Activated T-cell treated with anti-CD3 and anti-CD28 coated beads for 4 hours (primary cell): ENCODE measurements at places on chromosomes 7 and 10.

DNA sequence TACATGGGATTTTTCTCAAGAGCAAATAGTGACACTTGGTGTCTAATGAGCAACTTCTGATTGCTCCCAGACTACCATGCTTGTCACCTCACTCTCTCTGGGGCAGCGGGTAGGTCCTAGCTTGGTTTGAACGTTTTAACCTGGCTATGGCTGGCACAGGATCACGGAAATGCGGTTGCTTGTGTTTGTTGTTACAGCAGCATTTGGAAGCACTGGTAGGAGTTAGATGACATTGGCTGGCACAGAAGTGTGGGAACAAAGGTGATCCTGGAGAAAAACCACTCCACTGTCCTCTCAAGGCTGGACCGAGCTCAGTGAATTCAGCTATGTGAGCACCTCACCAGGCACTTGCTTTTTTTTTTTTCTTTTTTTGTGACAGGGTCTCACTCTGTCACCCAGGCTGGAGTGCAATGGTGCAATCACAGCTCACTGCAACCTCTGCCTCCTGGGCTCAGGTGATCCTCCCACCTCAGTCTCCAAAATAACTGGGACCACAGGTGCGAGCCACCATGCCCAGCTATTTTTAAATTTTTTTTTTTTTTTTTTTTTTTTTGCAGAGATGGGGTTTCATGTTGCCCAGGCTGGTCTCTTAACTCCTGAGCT is 3.5 kb upstream of the PFKFB3 start:
- no peak for DNase-seq

DNA sequence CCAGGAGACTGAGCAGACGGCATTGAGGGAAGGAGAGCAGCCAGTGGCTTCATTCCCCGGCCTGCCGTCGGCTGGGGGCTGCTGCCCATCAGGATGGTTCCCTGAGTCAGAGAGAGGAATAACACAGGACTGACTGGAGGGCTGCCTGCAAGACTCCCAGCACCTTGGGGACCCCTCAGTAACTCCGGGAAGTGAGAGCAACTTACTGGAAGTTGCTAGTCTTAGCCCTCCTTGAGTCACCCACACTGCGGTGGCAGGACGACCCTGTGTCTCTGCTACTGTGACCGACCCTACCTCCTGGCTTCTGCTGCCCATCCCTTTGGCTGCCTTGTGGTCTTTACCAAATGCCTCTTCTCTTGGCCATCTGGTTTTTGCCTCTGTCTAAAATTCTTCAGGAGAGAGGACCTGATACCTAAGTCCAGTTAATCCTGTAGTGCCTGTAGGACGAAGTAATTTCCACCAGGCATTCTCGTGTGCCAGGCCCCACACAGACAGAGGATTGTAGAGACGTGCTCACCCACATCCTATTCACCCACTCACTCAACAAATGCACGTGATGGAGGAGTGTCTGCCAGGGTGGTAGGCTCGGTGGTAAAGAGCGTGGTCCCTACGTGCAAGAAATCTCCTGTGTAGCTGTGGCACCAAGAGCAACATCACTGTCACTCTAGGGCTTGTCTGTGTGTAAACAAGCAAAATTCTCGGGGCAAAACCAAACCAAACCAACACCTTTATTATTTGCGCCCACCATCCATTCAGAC is 156.5 kb downstream of the PRKCQ start:
- no peak for DNase-seq

GRCh38 chr7:91533996-91534395 is 269.8 kb downstream of the FZD1 start:
- no peak for DNase-seq

- no peak for DNase-seq
These were observed 136.0 kb upstream of the WNT16 start for GRCh38 chr7:121192834-121193233.

GRCh38 chr7:43141091-43141490 is 28.6 kb downstream of the HECW1 start:
- no peak for DNase-seq

GRCh38 chr10:6514180-6514579 is 65.9 kb downstream of the PRKCQ start:
- no peak for DNase-seq

- no peak for DNase-seq
These were observed 20.5 kb downstream of the ASNS start for GRCh38 chr7:97851683-97852082.

DNA sequence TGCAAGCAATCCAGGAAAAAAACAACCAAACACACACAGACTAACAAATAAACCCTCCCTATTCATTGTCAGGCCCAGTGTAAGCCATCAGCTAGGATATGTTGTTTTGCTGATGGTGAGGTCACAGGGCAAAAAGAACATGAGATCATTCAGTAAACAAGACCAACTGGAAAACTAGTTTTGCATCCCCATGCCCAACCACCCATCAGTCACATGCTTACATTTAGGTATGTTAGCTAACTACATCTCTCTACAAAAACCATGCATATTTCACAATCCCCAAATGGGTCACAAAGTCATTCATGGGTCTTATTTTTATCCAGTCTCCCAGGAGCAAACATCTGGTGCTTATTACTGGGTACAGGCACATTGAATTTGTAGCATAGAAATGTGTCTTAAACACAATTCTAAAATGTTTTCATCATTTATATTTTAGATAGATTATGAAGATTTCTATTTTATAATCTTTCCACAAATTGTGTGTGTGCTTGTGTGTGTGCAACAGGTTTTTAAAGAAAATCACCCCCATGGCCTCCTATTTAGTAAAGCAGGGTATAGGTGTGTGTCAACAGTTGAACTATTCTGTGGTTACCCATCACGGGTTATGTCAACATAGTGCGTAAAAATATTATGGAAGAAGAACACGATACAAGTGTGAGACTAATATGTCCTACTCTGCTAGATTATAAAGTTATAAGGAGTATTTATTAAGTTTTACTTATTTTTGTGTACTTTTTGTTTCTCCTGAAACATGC is 103.8 kb upstream of the AKR1E2 start:
- no peak for DNase-seq

- DNase-seq: no peak
These were observed 46.5 kb downstream of the LHPP start for GRCh38 chr10:124508070-124508667.

DNA sequence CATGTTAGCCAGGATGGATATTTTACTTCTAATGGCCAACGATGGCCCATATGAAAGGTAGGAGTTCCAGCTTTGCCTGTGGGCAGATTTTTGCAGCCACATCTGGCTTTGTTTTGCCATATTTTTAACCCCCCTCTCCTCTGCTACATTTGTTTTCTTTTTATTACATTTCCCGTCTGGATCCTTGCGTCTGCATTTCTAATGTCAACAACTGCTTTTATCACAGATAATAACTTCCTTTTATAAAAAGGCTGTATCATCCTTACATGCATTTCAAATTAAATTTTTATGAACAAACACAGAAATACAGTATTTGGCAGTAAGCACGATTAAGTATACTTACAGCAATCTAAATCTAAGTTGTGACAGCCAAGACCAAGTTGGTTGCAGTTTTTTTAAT is 156.0 kb downstream of the BAMBI start:
- no peak for DNase-seq

- no peak for DNase-seq
These were observed 56.3 kb upstream of the LBX1 start for GRCh38 chr10:101285519-101286070.

DNA sequence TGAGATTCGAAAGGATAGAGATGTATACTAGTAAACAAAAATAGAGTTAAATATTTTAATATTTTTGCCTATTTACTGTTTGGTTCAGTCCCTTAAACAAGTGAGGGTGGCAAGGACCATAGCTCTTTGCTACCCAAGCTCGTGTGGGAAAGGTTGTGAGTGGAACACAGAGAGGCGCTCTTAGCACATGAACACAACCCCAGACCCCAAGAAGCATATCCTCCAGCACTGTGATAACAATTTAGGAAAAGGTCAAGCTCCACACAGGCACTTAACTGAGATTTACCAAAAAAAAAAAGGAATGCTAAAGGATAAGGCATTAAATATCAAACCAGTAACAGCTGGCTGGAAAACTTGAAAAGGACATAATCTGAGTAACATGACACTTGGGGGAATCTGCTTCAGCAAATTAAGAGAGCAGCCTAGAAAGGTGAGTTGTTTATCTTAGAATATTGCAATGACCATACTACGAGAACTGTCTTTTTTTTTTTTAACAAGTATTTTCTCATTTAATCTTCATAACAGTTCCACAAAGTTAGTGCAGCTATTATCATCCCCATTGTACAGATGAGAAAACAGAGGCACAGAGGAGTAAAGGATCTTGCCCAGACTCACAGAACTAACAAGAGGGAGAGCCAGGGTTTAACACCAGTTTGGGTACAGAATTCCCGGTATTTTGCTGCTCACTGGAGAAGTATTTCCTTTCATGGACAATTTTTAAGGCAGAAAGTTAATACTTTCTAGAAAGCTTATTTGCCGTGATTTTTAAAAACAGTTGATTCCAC is 303.5 kb upstream of the AOAH start:
- no peak for DNase-seq

- no peak for DNase-seq
These were observed 691.5 kb upstream of the SORCS1 start for GRCh38 chr10:107856047-107856315.

GRCh38 chr7:50406935-50407334 is 43.2 kb downstream of the FIGNL1 start:
- no peak for DNase-seq

GRCh38 chr10:688312-689120 is 952 bp downstream of the DIP2C start:
- no peak for DNase-seq

GRCh38 chr10:128062881-128063563 is 63.2 kb downstream of the MKI67 start:
- DNase-seq: no peak

DNA sequence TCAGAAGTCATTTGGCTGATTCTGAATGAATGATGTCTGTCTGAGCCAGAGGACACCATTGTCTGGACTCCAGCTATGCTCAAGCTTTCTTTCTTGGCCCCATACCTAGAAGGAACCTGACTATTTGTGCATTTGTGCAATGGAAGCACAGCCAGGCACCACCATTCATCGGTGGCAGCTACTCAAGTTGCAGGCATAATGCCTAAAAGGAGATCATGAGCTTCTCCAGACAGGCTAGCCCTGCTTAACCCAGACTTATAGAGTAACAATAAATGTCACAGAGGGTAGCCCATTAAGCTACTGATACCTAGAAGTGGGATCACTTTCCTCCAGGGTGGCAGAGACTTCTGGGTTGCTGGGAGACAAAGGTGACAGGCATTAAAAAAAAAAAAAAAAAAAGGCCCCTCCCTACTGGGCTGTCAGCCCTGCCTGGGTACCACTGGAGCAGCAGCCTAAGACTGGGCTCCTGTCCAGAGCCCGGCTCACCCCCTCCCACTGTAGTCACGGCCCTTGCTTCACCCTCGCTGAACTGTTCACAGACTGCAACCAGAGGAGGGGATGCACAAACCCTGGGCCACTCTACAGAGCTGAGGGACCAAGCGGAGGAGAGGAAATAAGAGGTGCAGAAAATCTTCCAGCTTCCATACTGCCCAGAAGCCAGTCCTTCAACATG is 75.4 kb upstream of the ATP6V0A4 start:
- no peak for DNase-seq

GRCh38 chr10:17067376-17068264 is 62.0 kb downstream of the CUBN start:
- no peak for DNase-seq

DNA sequence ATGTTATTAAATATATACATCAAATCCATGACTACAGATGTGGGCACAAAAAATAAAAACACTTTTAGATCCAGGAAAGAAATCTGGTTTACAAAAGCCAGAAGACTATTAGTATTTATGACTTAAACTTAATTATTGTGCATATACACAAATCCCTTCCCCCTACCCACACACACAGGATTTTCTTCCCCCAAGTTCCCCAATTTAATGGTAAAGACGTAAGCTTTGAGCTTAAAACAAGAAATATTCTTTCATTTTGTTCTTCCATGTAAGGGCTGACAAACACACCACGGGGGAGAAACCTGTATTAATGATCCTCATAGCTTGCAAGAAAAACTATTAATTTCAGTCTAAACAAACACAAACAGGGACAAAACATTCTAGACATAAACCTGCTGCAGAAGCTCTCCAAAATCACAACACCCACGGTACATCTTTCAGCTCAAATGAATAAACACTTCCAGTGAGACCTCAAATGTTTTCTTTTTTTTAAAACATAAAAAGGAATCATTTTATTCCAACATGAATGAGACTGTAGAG is 28.5 kb downstream of the OSBPL3 start:
- DNase-seq: no peak

- DNase-seq: no peak
These were observed 49.4 kb downstream of the VCL start for GRCh38 chr10:74047304-74047703.

DNA sequence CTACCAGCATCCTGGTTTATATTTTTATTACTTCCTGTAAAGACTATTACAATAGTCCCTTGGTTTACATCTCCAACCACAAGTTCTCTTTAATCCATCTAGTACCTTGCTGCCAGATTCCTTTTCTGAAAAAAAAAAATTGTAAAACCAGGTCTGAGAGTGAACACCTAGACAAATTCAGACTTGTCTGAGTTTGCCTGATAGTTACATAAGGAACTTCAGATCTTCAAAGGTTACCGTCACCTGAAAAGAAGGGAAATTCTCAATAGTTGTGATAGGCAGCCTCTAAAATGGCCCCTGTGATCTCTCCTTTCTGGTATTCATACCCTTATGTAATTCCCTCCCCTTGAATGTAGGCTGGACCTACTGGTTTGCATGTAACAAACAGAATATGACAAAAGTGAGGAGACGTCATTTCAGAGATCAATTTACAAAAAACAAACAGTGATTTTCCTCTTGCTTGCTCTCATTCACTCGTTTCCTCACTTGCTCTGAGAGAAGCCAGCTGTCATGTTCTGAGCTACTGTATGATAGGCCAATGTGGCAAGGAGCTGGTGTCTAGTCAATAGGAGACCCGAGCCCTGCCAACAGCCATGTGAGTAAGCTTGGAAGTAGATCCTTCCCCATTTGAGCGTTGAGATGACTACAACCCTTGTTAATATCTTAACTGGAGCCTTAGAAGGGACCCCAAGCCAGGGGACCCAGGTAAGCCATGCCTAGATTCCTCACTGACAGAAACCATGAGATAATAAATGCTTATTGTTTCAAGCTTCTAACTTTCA is 110.9 kb upstream of the LSM8 start:
- DNase-seq: no peak

GRCh38 chr10:31650010-31650409 is 278.6 kb downstream of the ARHGAP12 start:
- DNase-seq: no peak

- no peak for DNase-seq
These were observed 75.8 kb downstream of the LARP4B start for GRCh38 chr10:855671-856070.

DNA sequence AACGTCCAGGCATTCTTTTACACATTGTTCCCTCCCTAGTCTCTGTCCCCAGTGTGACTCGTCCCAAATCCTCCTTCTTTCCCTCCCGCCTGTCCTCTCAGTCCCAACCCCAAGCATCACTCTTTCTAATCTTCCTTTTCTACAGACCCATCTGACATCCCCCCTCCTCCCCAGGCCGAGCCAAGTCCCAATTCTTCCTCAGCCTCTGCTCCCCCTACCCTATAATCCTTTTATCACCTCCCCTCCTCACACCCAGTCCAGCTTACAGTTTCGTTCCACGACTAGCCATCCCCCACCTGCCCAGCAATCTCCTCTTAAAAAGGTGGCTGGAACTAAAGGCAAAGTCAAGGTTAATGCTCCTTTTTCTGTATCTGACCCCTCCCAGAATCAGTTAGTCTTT is 95.1 kb downstream of the MACC1 start:
- DNase-seq: no peak

GRCh38 chr10:118462401-118462800 is 120.3 kb upstream of the FAM204A start:
- no peak for DNase-seq

- DNase-seq: no peak
These were observed 16.5 kb downstream of the DOCK4 start for GRCh38 chr7:112189691-112190090.
